ENCODE measurements at places on chromosomes 16 and 17. TPM values are rescaled to one million over a fixed set of nuclear protein-coding genes. Genes with fewer than 3 reads are reported as not detected.

The SPOP gene
- 56.0 TPM for total RNA-seq

The RAP1GAP2 gene
- total RNA-seq: 1.5 TPM

The CD7 gene
- 413 TPM for total RNA-seq

The EME2 gene
- total RNA-seq: 30.0 TPM

The TBX6 gene
- 2.1 TPM for total RNA-seq

The ACSM5 gene
- not detected for total RNA-seq

The HIGD1B gene
- not detected for total RNA-seq

The KRT20 gene
- total RNA-seq: not detected

The SOX15 gene
- 0.43 TPM for total RNA-seq

The ADAP2 gene
- 0.86 TPM for total RNA-seq

Data from activated CD4-positive, alpha-beta T cell treated with anti-CD3 and anti-CD28 coated beads, Interleukin-2, amount 10 ng/mL, durations not matched to agents 24 days and 14 days (primary cell).